ENCODE measurements at places on chromosomes 7 and 10.
A peak's percentile ranks its signal among the peaks of the same experiment; 100 is the strongest.

- DNase-seq, result peak; percentile 4
Measured at GRCh38 chr10:110460111-110460809, 37.4 kb upstream of the DUSP5 start.

- DNase-seq, result peak; percentile 34
Measured at GRCh38 chr7:150378115-150378852, 846 bp upstream of the ZNF775 start.

GRCh38 chr7:14219125-14219524, 229.7 kb upstream of the ETV1 start:
- DNase-seq, result no peak

GRCh38 chr7:100720279-100720670, at the start of gene EPO:
EPO (plus strand) TSS chr7:100720468; CDS start chr7:100720981, 513 bp downstream.
- no peak for DNase-seq

DNA sequence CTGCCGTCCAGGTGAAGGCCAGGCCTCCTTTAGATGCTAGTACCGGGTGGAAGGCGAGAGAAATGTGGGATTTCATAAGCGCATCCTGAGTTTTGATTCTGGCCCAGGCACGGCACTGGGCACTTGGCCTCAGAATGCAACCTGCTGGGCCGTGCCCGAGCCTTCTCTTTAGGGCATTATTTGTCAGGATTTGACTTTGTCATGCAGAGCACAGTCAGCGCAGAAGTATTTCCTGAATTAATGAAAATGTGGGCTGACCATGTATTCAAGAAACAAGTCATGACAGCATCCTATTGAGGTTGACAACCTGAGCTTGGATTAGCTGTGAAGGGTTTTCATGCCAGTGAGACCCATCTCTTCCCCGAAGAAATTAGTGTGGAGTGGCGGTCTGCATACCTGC, 34.4 kb downstream of the RCC1L start:
- no peak for DNase-seq

DNA sequence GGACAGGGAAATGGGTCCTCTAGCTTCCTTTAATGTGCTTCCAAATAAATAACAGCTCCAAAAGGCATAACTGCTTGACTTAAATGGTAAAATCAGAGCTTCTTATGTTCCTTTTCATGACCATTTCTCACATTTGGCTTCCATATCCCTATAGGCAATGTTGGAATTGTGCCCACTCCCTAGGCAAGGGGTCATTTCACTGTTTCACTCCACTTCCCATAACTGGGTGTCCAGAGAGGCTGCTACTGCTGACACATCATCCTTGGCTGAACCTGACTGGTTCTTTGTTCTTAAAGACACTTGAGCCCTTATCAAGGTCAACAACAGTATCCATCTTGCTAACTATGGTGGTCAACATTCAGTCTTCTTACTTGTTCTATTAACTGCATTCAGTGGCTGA, 37.1 kb downstream of the PRTFDC1 start:
- DNase-seq, result no peak

- no peak for DNase-seq
Measured at GRCh38 chr7:28038175-28038797, 142.3 kb downstream of the JAZF1 start.

DNA sequence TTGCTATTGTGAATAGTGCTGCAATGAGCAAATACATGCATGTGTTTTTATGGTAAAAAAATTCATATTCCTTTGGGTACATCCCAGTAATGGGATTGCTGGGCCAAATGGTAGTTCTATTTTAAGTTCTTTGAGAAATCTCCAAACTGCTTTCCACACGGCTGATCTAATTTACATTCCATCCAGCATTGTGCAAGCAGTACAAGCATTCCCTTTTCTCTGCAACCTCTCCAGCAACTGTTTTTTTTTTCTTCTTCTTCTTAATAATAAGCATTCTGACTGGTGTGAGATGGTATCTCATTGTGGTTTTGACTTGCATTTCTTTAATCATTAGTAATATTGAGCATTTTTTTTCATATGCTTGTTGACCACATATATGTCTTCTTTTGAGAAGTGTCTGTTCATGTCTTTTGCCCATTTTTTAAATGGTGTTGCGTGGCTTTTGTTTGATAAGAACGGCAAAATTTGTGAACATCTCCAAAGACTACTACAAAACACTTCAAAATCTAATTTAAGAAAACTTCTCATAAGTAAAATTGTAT, 136.1 kb upstream of the MYO3A start:
- no peak for DNase-seq

DNA sequence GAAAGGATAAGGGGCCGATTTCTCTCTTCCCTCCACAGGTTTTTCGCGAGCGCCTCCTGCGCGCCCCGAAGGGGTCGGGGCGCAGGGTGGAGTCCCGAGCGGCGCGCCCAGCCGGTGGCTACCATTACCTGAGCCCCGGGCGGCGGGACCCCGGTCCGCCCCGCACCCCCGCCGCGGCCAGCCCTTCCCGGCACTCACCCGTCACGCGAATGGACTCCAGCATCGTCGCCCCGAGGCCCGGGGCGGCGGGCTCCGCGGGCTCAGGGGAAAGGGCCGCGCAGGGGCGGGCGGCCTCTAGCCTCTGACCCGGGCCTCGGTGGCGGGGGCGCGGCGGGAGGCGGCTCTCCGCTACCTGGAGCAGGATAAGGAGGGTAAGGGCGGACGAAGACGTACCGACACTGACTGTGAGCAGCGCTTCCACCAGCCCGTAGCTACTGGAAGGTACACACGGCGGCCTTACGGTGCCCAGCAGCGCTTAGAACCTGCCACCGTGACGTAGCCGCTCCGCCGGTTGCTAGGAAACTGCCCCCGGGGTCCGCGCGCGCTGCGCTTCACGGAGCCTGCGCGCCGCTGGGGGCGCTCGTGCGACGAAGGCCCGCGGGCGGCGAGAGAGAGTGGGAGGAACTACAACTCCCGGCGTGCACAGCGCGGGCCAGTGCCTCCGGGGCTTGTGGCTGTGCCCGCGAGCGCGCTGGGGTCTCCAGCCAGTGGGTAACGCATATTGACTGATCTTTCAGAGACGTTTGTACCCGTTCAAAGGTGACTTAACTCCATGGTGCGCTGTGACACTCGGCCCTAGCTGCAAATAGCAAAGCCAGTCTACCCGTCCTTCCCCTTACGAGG, 22.7 kb upstream of the ANLN start:
- DNase-seq, result peak; percentile 90

GRCh38 chr10:89532476-89532875, 2.9 kb downstream of the SLC16A12 start:
- DNase-seq, result no peak

DNA sequence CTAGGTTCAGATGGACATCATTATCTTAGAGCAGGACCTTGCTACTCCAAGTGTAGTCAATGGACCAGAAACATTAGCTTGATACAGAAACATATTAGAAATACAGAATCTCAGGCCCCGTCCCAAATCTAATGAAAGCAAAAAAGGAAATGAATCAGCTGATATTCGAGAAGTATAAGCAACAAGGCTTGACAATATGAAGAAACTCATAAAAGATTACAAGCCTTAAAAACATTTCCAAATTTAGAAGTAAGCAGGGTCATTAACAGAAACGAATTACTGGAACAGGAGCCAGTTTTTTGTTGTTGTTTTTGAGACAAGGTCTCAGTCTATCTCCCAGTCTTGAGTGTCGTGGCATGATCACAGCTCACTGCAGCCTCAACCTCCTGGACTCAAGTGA, 40.5 kb upstream of the GSAP start:
- no peak for DNase-seq

DNA sequence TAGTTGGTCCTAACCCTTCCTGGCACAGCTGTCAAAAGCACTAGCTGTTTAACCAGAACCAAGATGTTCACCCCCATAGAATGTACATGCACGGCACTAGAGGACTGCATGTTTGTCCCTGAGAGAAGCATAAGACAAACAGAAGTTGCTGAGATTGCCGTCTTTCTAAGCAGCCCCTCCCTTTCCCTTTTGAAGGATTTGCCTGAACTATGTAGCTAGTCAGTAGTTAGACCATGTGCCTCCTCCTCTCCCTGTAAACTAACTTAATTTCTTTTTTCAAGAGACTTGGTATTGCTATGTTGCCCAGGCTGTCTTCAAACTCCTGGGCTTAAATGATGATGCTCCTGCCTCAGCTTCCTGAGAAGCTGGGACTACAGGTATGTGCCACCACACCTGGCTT, 40.7 kb downstream of the TBC1D12 start:
- no peak for DNase-seq

- no peak for DNase-seq
Measured at GRCh38 chr7:41219276-41219675, 483.6 kb downstream of the INHBA start.

- no peak for DNase-seq
Measured at GRCh38 chr10:13890233-13891127, 303.7 kb downstream of the PRPF18 start.

DNA sequence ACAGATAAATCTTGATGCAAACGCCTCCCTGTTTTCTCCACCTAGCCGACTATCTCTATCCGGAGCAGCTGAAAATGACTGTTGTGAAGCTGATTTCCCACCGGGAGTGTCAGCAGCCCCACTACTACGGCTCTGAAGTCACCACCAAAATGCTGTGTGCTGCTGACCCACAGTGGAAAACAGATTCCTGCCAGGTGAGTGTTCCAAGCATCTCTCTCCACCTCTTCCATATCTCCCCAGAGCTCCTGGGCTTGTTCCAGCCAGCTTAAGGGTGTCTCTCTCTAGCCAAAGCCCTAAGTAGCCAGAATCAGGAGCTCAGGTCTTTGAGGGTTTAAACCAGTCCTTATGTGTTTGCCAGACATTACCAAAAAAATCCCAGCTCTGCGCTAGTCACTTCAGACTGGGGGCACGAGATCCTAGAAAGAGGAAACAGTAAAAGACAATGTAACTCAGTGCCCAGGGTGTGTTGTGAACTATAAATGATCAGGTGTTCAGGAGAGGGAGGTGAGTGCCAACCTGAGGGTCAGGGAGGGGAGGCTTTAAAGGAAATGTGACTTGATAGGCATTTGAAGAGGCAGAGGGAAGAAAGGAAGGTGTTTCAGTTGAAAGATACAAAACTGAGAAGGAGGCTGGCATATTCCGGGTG, 4.4 kb downstream of the PLAU start:
- DNase-seq, result no peak

- DNase-seq, result no peak
Measured at GRCh38 chr7:127591189-127591588, 2.3 kb upstream of the FSCN3 start.

DNA sequence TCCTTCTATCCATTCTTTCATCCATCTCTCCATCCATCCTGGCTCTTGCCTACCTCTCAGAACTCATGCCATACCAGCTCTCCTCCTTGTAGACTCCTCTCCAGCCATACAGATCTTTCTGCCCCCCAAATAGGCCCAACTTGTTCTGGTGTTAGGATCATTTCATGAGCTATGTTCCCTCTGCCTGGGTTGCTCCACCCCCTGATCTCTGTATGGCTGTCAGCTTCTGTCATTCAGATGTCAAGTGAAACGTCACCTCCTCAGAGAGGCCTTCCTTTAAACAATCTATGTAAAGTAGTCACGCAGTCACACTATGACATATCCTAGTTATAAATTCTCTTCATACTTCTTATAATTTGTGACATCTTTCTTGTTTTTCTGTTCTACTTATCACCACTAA, 42.3 kb upstream of the PNLIPRP3 start:
- no peak for DNase-seq

GRCh38 chr7:33421429-33421828, 292.1 kb downstream of the BBS9 start:
- DNase-seq, result no peak

GRCh38 chr10:73097305-73097670, 622 bp upstream of the P4HA1 start:
- no peak for DNase-seq

DNA sequence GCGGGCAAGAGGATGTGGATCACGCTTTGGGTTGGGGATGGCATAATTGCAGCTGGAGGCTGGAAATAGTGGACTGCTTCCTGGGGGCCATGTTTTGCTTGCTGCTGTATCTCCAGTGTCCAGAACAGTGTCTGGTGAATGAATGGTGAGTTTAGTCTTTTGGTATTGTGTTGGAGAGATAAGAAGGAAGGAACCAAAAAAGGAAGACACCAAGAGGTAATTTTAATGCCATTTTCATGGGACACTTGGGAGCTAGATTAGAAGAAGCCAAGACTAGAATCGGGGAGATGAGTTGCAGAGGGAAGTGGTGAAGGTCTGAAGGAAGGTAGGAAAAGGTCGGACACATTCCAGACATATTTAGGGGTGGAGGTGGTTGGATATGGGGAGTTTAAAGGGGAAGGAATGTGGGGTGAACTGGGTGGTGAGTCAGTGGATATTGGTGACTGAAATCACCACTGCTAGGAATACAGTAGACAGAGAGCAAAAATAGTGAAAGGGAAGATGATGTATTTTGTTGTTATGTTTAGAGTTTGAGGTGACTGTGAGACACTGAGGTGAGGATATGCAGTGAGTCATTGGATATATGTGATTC, 76.7 kb downstream of the CCNY start:
- no peak for DNase-seq

GRCh38 chr10:17506856-17507471, 52.6 kb upstream of the ST8SIA6 start:
- no peak for DNase-seq

- DNase-seq, result no peak
Measured at GRCh38 chr7:20216406-20217036, 663 bp downstream of the MACC1 start.

DNA sequence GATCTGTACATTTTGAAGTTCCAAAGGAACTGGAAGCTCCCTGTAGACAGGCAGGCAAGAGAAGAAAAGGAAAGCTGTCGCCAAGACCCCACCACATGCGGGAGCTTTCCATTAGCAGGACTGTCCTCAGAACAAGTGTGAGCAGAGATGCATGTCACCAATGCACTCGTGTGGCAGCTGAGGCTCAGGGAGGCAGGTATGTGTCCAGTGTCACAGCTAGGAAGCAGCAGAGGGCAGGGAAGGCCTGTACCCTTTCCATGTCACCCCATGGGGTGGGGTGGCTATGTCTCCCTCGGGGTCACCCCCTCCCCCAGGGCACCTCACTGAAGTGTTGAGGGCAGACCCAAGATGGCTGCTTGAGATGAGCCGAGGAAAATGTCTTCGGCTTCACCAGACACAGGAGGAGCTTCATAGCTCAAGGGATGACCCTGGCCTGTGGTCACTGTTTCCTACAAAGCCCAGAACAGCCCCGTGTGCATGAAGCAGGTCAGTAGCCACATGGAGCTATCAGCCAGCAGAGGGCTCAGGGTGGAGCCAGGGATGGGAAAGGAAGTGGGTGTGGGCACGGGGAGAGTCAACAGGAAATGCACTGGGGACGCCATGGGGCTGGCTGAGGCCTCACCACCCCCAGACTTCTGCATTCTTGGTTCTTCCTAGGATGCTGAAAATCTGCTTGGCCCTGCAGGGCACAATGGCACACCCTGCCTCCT, 96.6 kb downstream of the FAM53B start:
- DNase-seq, result peak; percentile 54

GRCh38 chr10:26464632-26465280, 26.6 kb downstream of the APBB1IP start:
- no peak for DNase-seq

DNA sequence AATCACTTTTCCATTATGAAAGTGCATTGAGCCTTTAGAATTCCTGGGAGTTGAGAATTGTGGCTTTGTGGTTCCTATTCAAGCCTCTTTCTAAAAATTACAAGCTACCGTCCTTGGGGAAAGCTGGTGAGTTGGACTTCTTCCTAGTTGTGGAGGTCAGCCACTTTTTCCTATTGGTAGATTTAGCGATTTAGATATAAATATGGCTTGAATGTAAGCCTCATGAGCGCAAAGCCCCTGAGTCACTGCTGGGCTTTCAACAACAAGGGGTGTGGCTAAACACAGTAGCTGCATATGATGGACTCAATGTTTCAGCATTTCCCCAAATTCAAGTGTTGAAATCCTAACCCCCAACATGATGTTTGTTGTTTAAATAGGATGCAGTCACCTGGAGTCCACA, 150.0 kb upstream of the IGFBP3 start:
- no peak for DNase-seq

Measured in effector CD4-positive, alpha-beta T cell (primary cell).